ENCODE measurements at places on chromosomes 16 and 17.
A peak's percentile ranks its signal among the peaks of the same experiment; 100 is the strongest.

DNA sequence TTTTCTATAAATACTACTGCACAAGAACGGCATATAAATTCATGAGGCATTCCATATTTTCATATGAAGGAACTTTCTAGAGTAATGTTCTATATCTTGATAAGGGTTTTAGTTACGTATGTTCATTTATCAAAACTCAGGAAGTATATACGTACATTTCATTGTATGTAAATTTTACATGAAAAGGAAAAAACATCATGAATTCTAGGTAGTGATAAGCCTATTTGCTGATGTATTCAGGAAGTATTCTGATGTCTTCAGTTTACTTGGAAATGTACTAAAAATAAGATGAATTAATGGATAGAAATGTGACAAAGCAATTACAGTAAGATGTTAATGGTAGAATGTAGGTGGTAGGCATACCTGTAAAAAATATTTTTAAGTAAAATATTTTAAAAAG, 4.7 kb downstream of the DGKE start:
- DNase-seq = no peak

GRCh38 chr17:43342589-43342890, 56.3 kb upstream of the ARL4D start:
- no peak for DNase-seq

DNA sequence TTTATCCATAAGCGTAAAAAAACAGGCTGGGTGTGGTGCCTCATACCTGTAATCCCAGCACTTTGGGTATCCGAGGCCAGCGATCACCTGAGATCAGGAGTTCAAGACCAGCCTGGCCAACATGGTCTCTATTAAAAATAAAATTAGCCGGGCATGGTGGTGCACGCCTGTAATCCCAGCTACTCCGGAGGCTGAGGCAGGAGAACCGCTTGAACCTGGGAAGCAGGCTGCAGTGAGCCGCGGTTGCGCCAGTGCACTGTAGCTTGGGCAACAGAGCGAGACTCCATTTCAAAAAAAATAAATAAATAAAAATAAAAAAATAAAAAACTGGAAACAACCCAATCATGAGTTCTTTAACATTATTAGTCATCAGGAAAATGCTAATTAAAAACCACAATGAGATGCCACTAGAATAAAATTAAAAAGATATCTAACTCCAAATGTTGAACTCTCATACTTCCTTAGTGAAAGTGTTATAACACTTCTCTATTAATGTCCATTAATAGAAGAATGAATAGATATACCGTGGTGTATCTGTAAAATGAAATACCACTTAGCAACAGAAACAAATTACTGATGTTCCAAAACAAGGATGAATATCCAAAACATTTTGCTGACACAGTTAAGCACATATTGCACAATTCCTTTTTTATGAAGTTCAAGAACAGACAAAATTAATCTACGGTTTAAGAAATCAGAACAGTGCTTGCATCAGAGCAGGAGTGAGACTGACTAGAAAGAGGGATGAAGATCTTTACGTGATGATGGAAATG, 13.1 kb downstream of the MPHOSPH6 start:
- no peak for DNase-seq

DNA sequence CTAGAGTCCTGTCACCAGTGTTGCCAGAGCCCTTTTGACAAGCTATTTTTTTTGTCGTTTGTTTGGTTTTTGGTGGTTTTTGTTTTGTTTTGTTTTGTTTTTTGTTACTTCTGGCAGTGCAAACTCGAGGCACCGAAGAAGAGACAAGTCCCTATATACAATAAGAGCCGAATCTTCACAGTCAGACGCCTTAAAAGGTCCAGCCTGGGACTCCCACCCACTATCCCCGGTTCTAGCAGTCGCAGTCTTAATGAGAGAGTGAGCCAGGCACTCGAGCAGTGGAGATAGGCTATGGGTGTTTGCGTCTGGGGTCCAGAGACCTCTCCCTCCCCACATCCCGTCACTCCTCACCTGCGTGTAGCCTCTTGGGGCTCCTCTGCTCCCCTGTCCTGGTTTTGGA, 1.9 kb downstream of the OR1F1 start:
- no peak for DNase-seq

GRCh38 chr17:1648173-1648962, 1.3 kb downstream of the RILP start:
- no peak for DNase-seq

DNA sequence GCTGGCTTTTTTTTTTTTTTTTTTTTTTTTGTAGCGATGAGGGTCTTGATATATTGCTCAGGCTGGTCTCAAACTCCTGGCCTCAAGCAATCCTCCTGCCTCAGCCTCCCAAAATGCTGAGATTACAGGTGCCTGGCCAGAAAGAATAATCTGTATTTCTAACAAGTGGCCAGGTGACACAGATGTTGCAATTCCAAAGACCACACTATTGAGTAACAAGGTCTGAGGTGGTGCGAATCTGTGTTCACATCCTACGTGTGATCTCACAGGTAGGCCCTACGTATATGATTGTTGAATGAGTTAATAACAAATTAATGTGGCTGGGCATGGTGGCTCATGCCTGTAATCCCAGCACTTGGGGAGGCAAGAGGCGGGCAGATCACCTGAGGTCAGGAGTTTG, 33.3 kb downstream of the OTOA start:
- DNase-seq = no peak

DNA sequence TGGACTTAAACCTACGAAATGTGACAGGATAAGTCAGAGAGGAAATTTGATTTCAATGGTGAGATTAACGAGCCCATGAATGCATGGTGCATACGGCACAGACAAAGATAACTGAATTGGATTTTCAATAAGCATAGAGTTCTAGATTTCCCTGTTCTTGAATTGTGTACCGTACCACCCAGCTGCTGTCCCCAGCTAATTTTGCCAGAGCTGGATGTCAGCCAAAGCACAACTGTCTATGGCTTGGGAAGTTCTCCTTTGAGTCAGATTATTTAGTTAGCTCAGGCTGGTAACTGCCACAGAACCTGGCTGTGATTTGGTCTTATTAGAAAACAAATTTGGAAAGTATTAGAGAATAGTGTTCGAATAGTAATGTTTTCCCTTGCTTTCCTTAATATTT, 143.1 kb downstream of the CDH13 start:
- no peak for DNase-seq

DNA sequence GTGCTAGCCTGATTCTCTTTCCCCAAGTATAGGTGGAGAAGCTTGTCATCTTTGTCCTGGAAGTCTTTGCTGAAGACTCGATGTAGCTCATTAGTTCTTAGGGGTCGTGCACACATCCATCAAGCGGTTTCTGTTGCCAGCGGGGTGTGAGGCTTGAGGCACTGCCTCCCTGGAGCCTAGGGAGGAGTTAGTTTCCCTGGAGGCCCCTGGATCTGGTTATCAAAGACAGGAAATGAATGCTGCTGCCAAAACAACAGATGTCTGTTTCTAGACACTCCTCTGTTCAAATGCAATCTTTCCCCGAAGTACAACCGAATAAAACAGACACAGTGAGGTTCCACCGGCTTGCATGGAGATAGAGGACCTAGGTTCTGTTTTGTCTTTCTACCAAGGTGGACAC, 17.5 kb downstream of the HS3ST4 start:
- no peak for DNase-seq

DNA sequence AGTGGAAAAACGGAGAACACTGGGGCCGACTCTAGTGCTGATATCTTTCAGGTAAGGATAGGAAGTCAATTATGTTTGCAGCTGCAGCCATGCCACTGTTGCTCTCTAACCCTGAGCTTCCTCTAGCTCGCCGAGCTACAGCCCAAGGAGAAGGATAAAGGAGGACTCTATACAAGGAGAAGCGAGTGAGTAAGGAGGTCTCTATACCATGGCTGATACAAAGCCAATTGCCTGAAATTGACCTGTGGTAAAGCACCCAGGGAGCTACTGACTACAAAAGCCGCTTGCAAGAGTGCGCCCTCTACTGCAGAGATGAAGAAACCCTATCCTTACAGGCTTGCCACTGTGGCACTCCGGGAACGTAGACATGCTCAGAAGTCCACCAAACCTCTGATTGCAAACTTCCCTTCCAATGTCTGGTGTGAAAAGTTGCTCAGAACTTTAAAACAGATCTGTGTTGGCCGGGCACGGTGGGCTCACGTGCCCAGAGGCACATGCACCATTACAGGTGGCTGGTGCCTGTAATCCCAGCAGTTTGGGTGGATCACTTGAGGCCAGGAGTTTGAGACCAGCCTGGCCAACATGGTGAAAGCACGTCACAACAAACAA, 10.8 kb upstream of the SLC46A1 start:
- DNase-seq = peak; percentile 75

GRCh38 chr17:38919316-38920078, 5.9 kb upstream of the LASP1NB start:
- no peak for DNase-seq

- DNase-seq = peak; percentile 44
Observed at GRCh38 chr17:48678141-48678971, 44.0 kb downstream of the PRAC1 start.

- DNase-seq = peak; percentile 21
Observed at GRCh38 chr17:62750631-62751051, 57.5 kb downstream of the MARCHF10 start.

DNA sequence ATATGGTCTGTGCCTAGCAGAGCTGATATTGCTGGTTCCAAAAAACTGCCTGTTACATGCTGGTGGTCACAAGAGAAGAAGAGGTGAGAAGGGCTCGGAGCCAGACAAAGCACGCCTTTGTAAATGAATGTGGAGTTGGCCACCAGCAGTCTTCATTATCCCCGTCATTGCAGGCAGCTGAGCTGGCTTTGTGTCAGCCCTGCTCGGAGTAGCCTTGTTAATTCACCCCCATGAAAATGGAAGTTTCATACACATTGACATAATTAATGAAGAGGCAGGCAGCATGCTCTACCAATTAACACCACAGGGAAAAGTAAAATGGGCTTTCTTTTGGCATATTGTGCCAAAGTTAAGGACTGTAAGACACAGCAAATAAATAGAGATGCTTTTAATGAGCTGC, 113.7 kb upstream of the RBFOX1 start:
- DNase-seq = no peak

GRCh38 chr16:79534143-79534542, 66.4 kb downstream of the MAF start:
- no peak for DNase-seq

- DNase-seq = no peak
Observed at GRCh38 chr17:58414596-58414997, 2.7 kb downstream of the RNF43 start.

GRCh38 chr17:3512505-3513171, 36.8 kb downstream of the ASPA start:
- DNase-seq = peak; percentile 65

- no peak for DNase-seq
Observed at GRCh38 chr16:1154291-1154886, 1.5 kb downstream of the CACNA1H start.
